ENCODE measurements at places on chromosomes 13 and 19.

DNA sequence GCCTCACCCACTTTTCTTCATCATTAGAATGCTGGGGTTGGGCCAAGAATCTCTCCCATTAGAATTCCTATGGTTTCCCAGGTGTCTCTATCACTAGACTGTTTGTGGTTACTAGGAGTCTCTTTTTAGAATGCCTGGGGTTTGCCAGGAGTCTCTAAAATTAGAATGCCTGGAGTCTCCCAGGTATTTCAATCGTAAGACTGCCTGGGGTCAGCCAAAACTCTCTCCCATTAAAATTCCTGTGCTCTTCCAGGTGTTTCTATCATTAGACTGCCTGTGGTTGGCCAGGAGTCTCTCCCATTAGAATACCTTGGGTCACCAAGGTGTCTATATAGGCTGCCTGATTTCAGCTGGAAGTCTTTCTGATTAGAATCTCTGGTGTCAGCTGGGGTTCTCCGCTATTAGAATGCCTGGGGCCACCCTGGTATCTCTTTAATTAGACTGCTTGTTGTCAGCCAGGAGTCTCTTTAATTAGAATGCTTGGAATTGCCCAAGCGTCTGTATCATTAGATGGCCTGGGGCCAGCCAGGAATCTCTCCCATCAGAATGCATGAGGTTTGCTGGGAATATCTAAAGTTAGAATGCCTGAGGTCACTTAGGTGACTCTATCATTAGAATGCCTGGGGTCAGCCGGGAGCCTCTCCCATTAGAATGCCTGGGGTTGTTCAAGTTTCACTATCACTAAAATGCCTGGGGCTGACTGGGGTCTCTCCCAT, 1479.2 kb downstream of the UQCRFS1 start:
- DNase-seq: no peak

GRCh38 chr19:3817761-3818160, 31.6 kb upstream of the MATK start:
- no peak for DNase-seq

DNA sequence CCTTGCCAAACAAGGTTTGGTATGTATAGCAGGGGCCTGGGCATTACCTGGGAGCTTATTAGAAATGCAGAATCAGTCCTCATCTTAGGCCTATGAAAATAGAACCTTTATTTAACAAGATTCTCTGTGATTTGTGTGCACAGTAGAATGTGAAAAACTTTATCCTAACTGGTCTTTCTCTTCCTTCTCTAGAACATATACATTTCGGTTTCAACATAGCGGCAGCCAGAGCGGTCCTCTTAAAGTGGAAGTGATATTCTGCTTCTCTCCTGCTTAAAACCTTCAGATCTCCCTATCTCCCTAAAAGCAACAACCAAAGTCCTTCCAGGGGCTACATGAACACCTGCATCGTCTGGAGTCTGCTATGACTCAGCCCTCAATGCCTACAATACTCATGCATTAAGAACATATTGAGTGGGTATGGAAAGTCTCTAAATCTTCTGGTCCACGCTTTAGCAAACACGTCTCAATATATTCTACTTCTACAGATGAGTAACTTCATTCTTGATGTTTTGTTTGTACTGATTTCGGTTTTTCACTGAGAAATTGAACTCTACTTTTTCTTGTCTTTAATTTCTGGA, 84.5 kb downstream of the SPRY2 start:
- DNase-seq: no peak

- DNase-seq: no peak
Observed at GRCh38 chr13:111168107-111168506, 53.0 kb downstream of the ARHGEF7 start.

- DNase-seq: peak; percentile 4
Observed at GRCh38 chr19:18520848-18521691, 800 bp downstream of the ELL start.

DNA sequence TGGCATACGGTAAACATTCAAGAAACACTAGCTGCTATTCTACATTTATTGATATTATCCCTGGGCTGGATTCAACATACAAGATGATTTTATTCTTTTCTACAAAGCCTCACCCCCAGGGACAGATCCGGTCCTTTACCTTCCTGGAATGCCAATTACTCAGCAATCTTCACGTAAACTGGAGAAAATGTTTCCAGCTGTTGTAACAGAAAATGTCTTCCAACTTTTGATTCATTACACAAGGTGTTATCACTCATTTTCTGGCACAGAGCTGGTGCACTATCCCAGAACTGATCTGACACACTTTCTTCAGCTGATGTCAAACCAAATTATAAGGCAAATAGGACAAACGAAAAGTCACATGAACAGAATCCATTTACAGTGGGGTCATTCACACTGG, 33.1 kb downstream of the DCLK1 start:
- no peak for DNase-seq

DNA sequence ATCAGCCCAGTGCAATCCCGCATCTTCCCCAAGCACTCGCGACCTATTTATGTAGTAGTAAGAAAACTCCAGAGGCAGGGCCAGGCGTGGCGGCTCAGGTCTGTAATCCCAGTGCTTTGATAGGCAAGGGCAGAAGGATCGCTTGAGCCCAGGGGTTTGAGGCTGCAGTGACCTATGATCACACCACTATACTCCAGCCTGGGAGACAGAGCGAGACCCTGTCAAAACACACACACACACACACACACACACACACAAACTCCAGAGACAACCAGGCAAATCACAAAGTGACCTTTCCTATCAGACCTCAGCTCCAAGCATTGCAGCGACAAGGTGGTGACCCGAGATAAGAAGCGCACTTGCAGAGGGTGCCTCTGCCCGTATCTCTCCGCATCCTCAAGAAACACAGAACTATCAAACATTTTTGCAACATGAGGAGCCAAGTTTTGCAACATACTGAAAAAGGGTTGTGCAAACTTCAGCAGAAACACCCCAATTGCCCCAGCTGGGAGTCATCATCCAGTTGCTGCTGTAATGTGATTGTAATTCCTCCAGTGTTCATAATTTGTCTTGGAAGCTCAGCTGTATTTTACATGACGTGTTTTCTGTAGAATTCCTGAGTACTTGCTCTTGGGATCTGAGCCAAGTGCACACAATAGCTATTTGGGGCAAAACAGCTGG, 8.7 kb upstream of the KLF2 start:
- no peak for DNase-seq

DNA sequence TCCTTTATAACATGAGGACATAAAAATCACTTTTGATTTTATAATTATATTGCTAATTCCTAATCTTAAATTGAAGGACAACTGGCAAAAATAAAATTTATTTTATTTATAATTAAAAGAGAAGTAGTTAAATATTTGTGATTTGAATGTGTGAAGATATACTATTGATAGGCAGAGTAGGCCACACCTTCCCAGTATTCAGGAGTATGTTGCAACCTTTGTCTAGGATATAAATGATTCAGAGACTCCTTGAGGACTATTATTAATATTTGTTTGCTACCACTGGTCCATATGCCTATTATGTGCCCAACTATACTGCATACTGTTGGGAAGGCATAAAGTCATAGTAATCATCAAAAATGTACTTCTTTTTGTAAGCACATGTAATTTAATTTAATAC, 94.2 kb downstream of the CDADC1 start:
- DNase-seq: no peak

GRCh38 chr13:31521435-31521834, 217.9 kb upstream of the RXFP2 start:
- DNase-seq: no peak

GRCh38 chr19:35991731-35992450, 3.1 kb upstream of the SDHAF1 start:
- DNase-seq: no peak

DNA sequence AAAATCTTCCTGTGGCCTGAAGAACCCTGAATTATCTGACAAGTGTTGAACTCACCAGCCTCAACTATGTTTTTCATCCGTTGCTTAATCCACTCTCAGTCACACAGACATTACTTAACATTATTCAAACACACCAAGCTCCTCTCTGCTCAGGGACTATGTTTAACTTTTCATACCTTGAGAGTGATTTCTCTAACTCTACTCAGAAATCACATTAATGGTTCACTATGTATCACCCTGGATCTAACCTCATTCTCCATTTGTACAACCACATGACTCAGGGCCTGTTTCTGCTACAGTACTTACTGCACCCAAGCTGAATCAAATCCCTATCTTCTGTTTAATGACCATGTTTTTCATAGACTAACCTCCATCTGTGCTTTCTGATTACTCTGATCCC, 553.7 kb upstream of the PRR20A start:
- no peak for DNase-seq

DNA sequence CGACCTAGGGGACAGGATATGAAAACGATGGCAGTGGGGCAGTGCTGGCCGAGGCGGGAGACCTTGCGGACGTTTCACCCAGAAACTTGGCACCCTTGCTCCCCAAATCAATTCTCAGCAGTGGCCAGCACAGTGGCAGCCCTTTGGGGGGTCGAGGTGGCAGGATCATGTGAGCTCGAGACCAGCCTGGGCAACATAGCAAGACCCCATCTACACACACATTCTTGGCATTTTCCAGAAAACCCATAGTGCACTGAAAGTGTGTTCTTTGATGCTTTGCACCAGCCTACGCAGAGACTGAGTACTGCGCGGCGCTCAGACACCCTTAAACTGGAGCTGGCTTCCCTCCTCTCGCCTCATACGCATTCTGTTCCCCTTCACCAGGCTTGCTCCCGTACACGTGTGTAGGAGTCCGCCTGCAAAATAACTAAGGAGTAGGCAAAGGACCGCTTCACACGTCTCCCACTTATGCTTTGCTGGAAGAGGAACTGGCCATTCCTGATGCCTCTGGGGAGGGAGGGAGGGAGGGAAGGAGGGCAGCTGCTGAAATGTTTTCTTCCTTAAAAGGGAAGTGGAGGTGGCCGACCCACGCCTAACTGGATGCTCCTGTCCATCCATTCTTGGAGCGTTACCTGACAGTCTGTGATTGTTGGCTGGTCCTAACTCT, 23.5 kb upstream of the MIER2 start:
- DNase-seq: no peak

- no peak for DNase-seq
Observed at GRCh38 chr19:22735911-22736645, 47.9 kb downstream of the ZNF99 start.

DNA sequence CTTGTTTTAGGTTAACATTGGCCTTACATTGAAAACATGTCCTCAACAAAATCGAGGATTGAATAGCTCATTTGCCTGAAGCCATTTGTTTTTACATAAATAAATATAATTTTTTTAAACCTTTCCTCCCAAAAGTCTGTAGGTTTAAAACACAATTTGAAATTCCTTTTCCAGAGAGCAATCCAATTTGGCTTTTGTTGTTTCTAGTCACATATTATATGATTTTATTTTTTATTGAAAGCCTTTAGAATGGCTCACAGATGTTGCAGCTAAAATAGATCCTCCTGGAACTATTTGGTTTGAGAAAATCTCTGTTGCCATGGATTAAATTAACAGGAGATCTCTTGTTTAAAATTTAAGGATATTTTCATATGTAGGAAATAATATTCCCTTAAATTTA, 512.6 kb downstream of the KLF5 start:
- no peak for DNase-seq

GRCh38 chr13:41775251-41775650, 185.7 kb downstream of the VWA8 start:
- DNase-seq: no peak

DNA sequence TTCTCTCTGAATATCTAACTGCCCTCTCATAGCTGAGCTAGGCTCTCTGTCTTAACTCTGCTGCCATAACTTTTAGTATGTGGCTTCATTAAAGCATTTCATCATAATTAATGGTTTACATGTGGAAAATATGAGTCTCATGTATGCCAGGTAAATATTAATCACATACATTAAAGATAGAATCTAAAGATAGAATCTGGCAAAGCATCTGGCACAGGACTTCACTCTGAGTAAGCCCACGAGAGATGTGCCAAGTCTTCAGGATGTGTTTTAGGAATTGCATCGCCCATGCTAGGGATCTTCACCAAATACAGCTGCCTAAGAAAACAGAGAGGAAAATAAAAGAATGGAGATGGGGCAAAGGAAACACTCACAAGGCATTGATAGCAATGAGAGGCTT, 285.8 kb downstream of the DIAPH3 start:
- no peak for DNase-seq

- DNase-seq: no peak
Observed at GRCh38 chr19:40229484-40229883, 3.0 kb upstream of the CCNP start.

- DNase-seq: no peak
Observed at GRCh38 chr19:41575998-41576397, at the start of gene CEACAM21. TSS of gene CEACAM21 (plus strand) at chr19:41576166. CDS start at chr19:41576275, 109 bp downstream.
